COLO829 (cell line): ENCODE measurements at places on chromosomes 5 and 9.

GRCh38 chr9:32161720-32162119 is 222.7 kb upstream of the ACO1 start:
- DNase-seq: no peak

DNA sequence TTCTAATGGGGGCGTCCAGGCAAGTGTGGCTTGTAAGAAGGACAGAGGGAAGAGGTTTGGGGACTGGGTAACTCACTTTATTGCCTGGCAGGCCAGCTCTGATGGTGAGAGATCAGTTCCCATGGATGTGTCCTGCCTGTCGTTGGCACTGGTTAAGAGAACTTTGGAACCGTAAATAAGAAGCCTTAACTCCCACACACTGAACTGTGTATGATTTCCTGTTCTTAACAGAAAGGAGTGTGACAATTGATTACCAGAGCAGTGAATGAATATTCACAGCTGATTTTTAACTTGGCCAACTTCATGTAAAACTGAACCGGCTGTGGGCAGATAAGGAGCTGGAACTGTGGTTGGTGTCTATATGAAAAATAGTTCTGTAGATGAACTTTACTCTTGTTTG is 63.2 kb downstream of the MEGF10 start:
- DNase-seq: no peak

DNA sequence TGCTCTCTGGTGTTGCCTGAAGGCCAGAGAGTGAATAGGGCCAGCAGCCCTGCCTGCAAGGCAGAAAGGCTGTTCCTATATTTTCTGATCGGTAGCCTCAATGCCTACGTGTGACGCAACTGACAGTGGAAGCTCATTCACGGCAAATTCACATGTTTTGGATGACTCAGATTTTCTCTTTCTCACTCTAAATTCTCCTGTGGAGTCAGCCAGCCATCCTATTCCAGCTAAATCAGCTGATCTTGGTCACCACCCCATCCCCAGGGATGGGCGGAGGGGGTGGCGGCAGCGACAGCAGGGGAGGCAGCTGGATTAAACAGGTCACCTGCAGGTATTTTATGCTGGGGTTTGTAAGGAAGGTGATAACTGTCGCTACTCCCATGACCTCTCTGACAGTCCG is 52.3 kb downstream of the ZNF510 start:
- peak; percentile 8 for DNase-seq

DNA sequence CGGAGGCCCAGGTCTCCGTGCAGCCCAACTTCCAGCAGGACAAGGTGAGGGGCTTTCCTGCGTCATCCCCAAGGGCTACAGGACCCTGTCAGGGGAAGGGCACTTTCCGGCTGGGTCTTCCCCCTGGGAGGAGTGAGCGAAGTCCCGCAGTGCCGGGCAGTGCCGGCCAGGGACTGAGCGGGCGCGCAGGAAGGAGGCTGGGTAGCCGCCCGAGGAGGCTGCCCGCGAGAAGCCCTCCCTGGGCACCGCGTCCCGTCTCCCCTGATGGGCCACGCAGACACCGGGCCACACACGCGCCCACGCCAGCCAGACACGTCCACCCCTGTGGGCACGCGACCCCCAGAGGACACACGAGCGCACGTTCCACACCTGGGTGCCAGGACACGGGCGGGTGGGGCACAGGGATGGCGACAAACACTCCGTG is 357 bp downstream of the PTGDS start:
- no peak for DNase-seq

DNA sequence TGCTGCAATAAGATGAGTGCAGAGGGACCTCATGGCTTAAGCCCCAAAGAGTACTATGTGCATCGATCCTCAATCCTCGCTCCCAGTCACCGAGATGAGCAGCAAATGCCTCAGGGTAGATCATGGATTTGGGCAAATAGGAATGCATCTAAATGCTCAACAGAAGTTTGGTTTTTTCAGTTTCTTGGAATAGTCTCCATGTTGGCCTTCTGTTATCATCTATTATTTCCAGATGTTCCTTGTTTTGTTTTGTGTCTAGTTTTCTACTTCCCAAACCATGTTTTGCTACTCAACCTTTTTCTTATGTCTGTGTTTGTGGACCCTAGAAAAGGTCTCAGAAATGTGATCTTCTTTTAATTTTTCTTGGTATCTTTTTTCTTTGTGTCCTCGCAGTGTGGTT is 43.5 kb upstream of the RASGRF2 start:
- no peak for DNase-seq

GRCh38 chr5:29462241-29462640 is 1731.2 kb upstream of the CDH6 start:
- DNase-seq: no peak

DNA sequence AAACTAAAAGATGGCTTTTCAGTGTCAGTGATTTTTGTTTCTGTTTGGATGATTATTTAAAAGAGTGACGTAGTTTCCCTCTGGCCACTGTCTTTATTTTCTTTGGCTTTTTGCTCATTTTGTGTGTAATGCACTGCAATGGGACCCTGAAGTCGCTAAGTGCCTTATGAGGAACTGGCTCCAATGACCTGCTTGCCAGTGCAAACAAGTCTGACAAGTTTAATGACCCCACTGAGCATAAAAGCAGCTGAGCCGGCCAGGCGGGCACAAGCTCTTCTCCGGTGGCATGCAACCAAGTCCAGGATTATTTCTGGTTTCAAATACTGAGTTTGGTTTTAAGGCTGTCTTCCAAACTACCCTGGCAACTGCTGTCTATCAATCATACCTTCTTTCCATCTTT is 15.6 kb upstream of the GNA14 start:
- DNase-seq: no peak

GRCh38 chr9:122201641-122202040 is 27.1 kb downstream of the LHX6 start:
- DNase-seq: no peak

DNA sequence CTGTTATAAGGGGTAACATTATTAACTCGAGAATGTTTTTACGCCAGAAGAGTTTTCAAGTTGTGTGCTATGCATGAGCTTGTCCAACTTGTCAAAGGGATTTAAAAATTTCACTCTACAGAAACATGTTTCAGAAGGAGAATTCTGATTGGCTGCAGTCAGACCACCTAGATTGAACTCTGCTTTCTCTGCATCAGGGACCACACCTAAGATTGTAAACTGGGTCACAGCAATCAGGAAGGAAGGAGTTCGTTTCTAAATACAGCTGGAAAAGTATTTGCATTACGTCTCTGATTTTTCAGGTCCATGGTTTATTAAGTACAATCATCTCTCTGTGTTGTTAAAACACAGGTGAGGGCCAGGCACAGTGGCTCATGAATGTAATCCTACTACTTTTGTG is 5.8 kb downstream of the GLRX start:
- DNase-seq: no peak

DNA sequence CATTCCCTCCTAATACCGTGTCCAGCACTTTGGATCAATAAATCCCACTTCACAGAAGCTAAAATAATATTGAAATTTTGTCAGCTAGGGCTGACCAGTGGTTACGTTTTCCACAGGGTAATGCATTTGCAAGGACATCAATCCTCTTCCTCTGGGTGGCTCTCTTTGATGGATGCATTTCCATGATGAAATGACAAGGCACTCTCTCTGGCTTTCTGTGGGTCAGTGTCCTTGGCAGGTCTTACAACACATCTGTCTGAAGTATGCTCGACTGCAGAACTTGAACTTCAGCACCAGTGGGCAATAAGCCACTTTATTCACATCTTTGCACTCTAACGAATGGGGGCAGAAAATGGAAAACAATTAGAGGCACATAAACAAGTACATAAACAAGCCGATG is 330.1 kb downstream of the ADAMTS6 start:
- DNase-seq: no peak

GRCh38 chr5:179323026-179323870 is 22.0 kb downstream of the ADAMTS2 start:
- no peak for DNase-seq

- no peak for DNase-seq
Observed at GRCh38 chr9:106857811-106858470, 5.0 kb upstream of the ZNF462 start.

- DNase-seq: no peak
Observed at GRCh38 chr5:138807182-138807581, 54.0 kb downstream of the CTNNA1 start.

DNA sequence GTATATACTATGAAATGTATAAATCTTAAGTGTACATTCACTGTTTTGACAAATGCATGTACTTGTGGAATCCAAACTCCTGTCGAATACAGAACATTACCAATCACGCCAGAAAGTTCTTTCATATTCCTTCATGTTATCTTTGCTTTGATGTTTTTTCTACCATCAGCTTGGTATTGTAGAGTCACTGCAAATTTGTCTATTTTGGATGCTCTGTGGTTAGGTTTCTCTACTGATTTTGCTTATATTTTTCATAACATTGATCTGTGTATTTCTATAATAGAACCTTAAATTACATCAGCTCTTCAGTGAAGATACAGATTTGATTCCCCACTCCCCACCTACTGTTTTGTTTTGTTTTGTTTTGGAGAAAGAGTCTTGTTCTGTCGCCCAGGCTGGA is 30.8 kb downstream of the HABP4 start:
- no peak for DNase-seq

DNA sequence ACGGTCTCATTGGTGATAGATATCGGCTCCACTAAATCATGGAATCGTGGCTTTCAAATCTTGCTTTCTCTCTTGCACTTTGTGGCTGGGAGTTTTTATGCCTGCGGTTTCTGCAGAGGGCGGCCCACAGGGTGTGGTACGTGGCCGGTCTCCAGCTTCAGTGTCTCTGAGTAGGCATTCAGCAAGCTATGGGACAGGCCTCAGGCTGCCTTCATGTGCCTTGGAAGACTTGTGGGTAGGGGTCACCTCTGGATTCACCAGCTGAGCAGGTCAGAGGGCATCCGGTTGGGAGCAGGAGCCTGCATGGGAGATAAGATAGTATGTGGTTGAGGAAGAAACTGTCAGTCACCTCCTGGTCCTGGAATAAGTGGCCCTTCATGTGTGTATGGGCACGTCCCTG is 47.7 kb downstream of the AMBP start:
- DNase-seq: no peak

GRCh38 chr5:16932401-16932800 is 3.7 kb downstream of the MYO10 start:
- DNase-seq: no peak
